Ecto neural progenitor cell (in vitro differentiated cells): ENCODE measurements at places on chromosomes 2 and 18.

- no peak for DNase-seq
Measured at GRCh38 chr2:12433626-12433990, 283.1 kb upstream of the TRIB2 start.

GRCh38 chr2:240351826-240352426, 83.5 kb upstream of the GPC1 start:
- DNase-seq, result no peak

GRCh38 chr18:39604836-39605235, 2039.2 kb upstream of the CELF4 start:
- no peak for DNase-seq

DNA sequence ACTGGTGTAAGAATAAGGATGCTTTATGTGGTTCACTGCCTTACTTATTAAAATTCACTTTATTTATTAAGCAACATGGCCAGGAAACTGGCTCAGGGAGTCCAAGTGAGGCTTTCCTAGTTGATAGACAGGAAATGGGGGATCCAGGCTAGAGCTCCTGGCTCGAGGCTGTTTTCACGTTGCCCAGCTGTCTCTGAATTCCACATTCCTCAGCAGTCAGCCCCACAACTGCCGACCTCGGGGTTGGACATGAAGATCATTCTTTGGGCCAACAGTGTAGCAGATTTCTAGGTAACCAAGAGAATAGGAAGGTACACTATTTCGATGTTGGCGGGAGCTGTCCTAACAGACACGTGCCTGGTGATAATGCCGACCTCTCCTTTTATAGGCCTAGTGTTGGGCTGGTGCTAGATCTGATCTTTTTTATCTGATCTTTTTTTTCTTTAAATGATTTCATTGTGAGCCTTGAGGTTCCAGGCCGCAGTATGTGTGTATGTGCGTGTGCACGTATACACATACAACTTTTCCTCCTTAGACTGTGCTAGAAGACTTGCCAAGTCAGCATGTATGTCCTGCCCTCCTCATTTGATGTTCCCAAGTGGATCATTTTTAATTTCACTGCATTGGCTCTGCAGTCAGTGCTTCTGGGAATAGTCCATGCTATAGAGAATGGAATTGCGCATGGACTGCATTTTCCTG, 103.5 kb downstream of the CABLES1 start:
- no peak for DNase-seq
